H4 (cell line): ENCODE measurements at places on chromosomes 16 and 17. TPM values are rescaled to one million over a fixed set of nuclear protein-coding genes. Genes with fewer than 3 reads are reported as not detected.

DNA sequence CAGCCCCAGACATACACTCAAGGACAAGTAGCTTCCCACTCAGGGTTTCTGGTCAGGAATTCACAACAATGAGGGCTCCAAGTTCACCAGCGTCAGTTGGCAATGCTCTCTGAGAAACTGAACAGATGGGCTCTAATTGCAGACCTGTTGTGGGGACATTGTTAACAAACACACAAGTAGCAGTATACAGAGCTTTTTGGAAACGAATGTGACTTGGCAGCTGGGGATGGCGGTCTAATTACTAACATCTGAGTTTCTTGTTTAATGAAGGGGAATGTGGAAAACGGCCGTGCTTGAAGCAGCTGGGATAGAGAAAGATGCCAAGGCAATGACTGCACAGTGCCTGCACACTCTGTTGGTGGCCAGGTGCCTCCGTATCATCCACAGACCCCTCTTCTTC lies 316.1 kb upstream of the IRX3 start:
- no peak for DNase-seq

The CCDC78 gene
- 0.23 TPM in 1 of 2 replicates, not detected in the other for total RNA-seq

DNA sequence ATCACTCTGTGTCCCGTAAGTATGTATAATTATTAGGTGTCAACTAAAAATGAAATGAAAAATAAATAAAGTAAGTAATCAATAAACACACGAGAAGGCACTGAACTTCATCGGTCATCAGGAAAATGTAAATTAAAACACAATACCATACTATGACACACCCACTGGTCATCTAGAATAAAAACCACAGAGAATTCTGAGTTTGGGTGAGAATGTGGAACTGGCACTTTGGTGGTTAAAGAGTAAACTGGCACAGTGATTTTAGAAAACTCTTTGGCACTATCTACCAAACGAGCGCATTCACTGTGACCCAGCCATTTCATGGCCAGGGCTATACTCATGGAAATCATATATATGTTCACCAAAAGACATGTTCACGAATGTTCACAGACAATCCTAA lies 98.2 kb downstream of the HS3ST3A1 start:
- no peak for DNase-seq

DNA sequence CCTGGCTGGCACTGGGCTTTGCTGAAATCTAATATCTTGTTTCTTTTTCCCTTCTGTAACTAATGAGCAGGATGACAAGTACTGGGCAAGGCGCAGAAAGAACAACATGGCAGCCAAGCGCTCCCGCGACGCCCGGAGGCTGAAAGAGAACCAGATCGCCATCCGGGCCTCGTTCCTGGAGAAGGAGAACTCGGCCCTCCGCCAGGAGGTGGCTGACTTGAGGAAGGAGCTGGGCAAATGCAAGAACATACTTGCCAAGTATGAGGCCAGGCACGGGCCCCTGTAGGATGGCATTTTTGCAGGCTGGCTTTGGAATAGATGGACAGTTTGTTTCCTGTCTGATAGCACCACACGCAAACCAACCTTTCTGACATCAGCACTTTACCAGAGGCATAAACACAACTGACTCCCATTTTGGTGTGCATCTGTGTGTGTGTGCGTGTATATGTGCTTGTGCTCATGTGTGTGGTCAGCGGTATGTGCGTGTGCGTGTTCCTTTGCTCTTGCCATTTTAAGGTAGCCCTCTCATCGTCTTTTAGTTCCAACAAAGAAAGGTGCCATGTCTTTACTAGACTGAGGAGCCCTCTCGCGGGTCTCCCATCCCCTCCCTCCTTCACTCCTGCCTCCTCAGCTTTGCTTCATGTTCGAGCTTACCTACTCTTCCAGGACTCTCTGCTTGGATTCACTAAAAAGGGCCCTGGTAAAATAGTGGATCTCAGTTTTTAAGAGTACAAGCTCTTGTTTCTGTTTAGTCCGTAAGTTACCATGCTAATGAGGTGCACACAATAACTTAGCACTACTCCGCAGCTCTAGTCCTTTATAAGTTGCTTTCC lies 56.0 kb downstream of the HLF start:
- DNase-seq = no peak

The KRT12 gene
- not detected in 2 replicates for total RNA-seq
